HT1080 (cell line): ENCODE measurements at places on chromosomes 16 and 17. TPM values are rescaled to one million over a fixed set of nuclear protein-coding genes. Genes with fewer than 3 reads are reported as not detected.

The KRTAP4-4 gene
- total RNA-seq, result not detected in 2 replicates

- peak; percentile 49 for DNase-seq
Observed at GRCh38 chr16:65117811-65118448, 3.9 kb downstream of the CDH11 start.

DNA sequence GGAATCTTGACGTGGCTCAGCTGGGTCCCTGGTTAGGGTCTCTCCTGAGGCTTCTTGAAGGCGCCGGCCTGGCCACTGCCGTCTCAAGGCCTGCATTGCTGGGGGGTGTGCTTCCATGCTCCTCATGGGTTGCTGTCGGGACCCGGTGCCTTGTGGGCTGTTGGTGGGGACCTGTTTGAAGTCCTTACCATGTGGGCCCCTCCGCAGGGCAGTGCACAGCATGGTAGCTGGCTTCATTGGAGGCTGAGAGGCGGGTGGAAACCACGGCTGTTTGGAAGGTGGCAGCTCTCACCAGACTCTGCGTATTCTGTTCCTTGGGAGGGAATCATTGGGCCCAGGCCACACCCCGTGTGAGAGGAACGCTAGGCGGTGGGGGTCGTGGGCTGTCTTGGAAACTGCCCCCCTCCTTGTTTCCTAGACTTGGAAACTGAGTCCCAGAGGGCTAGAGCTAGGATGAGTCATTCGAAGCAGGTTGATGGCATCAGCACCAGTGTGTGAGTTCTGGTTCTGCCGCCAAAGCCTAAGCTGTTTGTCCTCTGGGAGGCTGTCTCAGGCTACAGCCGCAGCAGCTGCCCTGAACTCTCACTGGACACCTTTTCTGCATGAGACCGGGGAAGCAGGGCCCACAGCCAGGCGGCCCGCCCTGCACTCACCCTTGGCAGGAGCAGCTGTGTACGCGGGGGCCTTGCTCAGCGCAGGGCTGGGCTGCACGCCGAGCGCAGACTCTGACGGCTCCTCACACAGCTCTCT lies 35.2 kb downstream of the ZNF750 start:
- no peak for DNase-seq

DNA sequence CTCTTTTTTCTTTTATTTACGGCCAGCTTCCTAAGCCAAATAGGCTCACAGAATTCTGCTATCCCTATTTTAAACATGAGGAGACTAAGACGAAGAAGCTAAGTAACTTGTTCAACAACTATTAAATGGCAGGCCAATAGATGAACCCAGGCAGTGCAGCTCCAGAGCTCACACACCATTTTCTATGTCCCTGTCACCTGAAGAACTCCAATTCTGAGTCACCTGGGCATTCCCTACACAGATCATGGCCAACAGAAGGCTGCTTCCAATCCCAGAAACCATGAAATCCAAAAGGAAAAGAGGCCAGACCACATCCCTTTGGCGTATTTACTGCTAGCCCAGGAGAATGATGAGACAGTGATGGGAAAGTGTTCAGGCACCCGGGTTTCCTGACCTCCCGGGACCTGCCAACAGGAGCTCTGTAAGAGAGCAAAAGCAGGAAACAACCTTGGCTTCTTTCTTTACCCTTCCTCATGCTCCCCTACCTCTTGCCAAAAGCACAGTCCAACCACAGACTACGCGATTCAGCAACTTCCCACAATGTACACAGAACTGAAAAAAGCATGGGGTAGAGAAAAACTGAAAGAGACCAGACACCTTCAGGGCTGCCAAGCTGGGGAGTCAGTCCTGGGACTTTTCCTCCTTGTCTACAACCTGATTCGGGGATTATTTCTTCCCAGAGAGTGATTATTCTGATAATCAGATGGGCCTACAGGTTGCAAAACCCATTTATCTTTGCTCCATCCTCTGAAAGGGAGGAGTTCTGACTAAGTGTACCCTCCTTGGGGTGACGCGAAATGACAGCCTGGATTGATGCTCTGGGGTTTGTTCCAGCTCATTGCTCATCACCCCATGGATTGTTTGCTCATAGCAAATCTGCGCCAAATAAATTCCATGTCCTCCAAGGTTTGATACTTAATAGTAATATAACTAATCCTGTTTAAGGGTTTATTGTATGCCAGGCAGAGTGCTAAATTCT lies 47.8 kb upstream of the HAS3 start:
- DNase-seq, result peak; percentile 88

DNA sequence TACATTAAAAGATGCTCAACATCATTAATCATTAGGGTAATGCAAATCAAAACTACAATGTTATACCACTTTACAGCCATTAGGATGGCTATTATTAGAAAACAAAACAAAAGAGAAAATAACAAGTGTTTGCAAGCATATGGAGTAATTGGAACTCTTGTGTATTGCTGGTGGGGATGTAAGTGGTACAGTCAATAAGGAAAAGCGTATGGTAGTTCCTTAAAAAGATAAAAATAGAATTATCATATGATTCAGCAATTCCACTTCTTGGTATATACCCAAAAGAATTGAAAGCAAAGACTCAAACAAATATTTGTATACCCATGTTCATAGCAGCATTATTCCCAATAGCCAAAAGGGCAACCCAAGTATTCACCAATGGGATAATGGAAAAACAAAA lies 1.4 kb upstream of the CAPNS2 start:
- DNase-seq, result no peak

GRCh38 chr17:1707107-1707506 lies 3.1 kb downstream of the TLCD2 start:
- no peak for DNase-seq

- peak; percentile 95 for DNase-seq
Observed at GRCh38 chr17:74042744-74043486, 160.6 kb upstream of the RPL38 start.

GRCh38 chr17:72182371-72182873 lies 61.6 kb downstream of the SOX9 start:
- DNase-seq, result no peak

The NPIPB2 gene
- 0.34 and 1.0 TPM in 2 replicates for total RNA-seq

DNA sequence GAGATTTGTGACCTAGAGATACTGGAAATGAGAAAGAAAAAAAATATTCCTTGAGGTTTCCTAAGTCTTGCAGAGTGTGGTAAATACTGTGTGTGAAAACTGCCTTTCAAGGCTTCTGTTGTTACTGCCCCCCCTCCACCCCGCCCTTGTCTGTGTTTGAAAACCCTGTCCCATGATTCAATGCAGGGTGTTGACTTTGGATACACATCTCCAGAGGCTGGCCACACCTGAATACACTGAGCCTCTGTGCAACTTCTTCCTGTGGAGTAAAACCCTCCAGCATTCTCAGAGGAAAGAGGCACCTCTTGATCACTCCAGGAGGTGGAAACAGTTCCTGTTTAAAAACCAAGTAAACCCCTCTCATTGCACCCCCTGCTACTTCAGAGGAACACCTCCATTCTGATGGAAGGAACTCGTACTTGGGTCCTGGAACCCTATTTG lies 123.0 kb upstream of the CACNG5 start:
- peak; percentile 10 for DNase-seq

- DNase-seq, result no peak
Observed at GRCh38 chr17:27368151-27368795, 74.4 kb downstream of the WSB1 start.

The NRN1L gene
- not detected in 2 replicates for total RNA-seq

GRCh38 chr17:83150369-83151055 lies 71.1 kb downstream of the METRNL start:
- DNase-seq, result no peak

The EVPL gene
- total RNA-seq, result 0.03 TPM in 1 of 2 replicates, not detected in the other

- no peak for DNase-seq
Observed at GRCh38 chr17:32914181-32914580, 13.8 kb upstream of the TMEM98 start.

- no peak for DNase-seq
Observed at GRCh38 chr16:9996221-9996620, 186.0 kb downstream of the GRIN2A start.

The TBC1D3H gene
- not detected in 2 replicates for total RNA-seq

GRCh38 chr16:20849589-20850390 lies 43.5 kb downstream of the REXO5 start:
- peak; percentile 62 for DNase-seq
